Right cardiac atrium (tissue), 5 donors: ENCODE measurements at places on chromosomes 5 and 9.

DNA sequence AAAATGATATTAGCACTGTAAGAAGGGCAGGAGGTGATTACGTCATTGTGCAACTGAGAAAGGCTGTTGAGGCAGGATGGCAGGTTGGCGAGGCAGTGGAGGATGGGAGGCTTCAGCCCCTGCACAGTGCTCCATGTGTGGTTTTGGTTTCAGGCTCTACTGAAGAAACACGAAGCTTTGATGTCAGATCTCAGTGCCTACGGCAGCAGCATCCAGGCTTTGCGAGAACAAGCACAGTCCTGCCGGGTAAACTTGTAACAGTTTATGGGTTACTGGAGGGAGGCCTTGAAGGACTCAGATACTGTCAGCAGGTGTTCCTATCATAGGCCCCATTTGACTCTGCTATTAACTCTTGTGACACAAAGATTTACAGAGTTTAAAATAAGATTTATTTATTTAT, 35.1 kb downstream of the SPTAN1 start:
- no peak for DNase-seq

- DNase-seq, result no peak
Measured at GRCh38 chr5:116441223-116441622, 133.4 kb downstream of the SEMA6A start.

DNA sequence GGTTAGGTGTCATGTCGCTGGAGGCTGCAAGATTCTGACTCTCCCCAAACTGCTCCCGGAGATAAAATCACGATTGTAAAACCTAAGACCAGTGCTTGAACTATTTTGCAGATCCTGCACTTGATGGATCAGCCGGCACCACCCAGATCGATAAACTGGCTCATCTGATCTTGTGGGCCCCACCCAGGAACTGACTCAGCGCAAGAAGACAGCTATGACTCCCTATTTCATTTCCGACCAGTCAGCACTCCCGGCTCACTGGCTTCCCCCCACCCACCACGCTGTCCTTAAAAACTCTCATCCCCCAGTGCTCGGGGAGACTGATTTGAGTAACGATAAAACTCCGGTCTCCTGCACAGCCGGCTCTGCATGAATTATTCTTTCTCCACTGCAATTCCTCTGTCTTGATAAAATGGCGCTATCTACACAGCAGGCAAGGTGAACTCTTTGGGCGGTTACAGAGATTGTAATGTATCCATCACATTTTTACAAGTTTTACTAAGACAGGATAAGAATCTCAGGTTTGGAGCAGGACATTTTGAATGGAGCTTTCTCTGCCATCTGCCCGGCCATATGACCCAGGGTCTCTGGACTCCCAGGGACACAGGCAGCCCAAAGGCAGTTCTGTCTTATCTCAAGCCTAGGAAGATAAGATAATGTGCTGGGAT, 10.6 kb upstream of the PPP1R26 start:
- DNase-seq, result no peak

DNA sequence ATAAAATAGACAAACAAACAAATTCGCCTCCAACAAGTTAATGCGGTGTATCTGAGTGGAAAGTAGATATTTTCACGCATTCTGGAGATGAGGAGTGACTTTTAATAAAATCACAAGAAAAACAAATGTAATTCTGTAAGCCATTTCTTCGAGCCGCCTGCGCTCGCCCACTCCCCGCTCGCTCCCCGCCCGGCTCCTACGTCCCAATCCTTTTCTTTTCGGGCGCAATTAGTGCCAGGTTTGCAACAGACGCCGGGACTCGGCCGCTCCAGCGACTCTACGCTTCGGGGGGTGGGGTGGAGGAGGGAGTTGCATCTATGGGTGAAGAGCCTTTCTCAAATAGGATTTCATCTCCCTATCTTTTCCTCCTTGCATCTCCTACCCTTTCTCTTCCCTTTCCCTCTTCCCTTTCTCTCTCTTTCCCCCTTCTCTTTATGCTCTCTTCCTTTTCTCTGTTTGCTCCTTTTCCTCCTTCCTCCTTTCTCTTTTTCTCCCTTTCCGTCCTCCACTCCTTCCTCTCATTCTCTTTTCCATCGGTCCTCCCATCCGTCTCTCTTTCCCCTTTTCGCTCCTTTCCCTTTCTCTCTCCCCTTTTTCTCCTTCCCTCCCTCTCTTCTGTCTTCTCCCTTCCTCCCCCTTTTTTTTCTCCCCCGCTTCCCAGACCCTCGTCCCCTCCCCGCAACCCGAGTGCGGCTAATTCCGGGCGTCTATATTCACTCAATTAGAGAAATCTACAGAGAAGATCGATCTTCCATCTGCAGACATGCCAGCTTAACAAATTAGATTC, 6.1 kb upstream of the OTP start:
- DNase-seq, result no peak

DNA sequence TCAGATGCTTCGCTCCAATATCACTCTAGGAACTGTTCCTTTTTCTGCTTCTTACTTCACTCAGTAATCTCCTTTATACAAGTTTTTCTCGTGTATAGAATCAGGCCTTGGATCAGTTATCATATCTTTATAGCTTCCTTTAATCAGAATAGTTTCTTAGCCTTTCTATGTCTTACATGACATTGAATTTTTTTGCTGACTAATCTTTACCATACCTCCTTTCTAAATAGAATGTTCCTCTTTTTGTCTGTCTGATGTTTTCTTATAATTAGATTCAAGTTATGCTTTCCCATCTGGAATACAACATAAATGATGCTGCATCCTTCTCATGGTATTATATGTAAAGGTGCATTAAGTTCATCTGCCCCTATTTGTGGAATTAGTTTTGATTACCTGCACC, 40.2 kb upstream of the TYRP1 start:
- no peak for DNase-seq
